ENCODE measurements at places on chromosomes 1 and 21.

DNA sequence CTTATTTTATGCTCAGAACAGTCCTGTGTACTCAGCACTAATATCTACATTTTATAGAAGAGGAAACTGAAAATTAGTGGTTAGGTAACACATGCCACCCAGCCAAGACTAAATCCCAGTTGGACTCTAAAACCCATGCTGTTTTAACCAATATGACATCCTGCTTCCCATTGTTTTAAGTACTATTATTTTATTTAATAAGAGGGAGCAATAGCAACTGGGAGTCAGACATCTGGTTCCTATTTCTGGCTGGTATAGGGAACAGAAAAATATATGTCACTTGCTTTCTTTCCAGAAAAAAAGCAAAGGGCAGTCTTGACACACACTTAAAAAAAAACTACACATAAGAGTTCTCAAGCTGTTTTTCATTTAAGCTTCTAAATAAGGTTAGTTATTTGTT, 11.9 kb downstream of the KLHL12 start:
- no peak for DNase-seq

- no peak for DNase-seq
These were observed 407 bp downstream of the WNT4 start for GRCh38 chr1:22142315-22143064.

DNA sequence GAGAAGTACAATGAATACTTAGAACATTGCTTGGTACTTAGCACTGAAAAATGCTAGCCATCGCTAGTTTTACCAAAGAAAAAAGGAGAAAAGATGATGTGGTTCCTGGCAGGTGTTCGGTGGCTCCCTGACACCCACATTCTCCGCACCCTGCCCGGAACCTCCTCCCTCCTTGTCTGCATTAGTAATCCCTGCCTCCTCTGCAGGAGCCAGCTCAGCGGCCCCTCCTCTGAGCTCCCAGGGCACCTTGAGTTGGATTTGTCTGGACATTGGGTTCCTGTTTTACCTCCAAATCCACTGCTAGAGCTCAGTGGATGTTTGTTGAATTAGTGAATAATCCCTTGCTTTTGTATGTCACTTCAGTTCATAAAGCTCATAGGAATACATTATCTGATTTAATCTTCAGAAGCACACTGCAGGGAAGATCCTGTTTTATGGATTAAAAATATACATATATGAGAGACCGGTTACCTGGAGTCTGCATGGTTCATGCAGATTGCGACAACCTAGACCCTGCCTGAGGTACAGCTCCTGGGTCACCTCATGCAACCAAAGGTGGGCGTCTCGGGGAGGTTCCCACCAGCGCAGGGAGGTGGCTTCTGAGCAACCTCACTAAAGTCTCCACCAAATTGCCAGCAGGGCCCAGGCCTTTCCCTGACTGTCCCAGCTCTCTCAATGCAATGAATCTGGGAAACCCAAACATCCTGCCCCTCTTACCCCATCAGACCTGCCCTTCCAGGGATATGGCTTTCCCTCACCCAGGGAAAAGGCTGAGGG, 24.2 kb downstream of the PCAT6 start:
- no peak for DNase-seq

DNA sequence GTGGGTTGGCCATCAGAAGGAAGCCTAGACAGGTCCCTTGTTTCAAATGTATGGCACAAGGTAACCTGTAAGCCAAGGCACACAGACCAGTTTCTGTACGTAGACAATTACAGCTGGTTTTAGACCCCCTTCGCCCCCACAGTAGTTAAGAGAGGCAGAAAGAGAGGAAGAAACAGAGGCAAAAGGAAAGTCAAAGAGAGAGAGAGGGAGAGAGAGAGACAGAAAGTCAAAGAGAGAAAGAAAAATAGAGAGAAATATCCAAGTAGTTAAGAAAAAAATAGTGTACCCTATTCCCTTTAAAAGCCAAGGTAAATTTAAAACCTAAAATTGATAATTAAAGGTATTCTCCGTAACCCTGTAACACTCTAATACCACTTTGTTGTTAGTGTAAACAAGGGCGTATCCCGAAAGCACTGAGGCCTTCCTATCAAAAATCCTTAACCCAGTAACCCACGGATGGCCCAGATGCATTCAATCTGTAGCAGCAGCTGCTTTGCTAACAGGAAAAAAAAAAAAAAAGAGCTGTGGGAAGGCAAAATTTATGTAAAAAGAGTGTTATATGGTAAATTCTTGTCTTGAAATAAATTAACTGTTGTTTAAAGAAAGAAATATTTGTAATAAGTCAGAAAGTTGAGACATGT, 49.4 kb downstream of the ADCY10 start:
- no peak for DNase-seq
